ENCODE measurements at places on chromosomes 6 and 20.

DNA sequence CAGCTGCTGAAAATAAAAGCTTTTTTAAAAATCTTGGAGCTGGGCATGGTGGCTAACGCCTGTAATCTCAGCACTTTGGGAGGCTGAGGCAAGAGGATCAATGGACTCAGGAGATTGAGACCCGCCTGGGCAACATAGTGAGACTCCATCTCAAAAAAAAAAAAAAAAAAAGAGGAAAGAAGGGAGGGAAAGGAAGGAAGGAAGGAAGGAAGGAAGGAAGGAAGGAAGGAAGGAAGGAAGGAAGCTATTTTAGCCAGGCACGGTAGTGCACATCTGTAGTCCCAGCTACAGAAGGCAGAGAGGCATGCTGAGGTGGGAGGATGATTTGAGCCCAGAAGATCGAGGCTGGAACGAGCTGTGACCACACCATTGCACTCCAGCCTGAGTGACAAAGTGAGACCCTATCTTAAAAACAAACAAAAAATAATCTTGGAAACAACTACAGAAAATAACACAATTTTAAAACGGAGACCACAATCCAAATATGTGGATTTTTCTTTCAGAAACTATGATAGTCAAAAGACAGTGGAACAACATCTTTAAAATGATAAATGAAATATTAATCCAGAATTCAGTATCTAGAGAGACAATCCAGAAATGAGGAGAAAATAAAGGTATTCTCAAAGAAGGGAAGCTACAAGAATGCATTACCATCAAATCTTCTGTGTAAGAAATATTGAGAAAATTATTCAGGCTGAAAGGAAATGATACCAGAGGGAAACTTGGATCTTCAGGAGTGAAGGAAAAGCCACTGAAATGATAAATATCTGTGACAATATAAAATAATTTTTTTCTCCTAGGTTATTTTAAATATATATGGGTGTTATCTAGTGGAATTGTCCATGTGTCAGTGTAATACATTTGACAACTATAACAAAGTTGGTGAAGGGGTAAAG, 182.0 kb downstream of the GPX5 start:
- DNase-seq = no peak

GRCh38 chr6:82381278-82381677, 17.7 kb downstream of the TPBG start:
- no peak for DNase-seq

DNA sequence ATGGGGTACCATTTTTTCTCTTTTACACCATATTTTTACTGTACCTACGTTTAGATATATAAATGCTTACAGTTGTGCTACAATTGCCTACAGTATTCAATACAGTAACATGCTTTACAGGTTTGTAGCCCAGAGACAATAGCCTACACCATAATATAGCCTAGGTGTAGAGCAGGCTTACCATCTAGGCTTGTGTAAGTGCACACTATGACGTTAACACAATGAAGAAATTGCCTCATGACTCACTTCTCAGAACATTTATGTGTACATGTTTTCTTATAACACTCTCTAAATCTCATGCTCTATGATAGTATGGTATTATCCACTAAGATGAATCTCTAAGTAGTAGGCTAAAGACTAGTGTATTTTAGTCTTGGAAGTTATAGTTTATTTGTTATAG, 13.5 kb downstream of the GPR63 start:
- no peak for DNase-seq

DNA sequence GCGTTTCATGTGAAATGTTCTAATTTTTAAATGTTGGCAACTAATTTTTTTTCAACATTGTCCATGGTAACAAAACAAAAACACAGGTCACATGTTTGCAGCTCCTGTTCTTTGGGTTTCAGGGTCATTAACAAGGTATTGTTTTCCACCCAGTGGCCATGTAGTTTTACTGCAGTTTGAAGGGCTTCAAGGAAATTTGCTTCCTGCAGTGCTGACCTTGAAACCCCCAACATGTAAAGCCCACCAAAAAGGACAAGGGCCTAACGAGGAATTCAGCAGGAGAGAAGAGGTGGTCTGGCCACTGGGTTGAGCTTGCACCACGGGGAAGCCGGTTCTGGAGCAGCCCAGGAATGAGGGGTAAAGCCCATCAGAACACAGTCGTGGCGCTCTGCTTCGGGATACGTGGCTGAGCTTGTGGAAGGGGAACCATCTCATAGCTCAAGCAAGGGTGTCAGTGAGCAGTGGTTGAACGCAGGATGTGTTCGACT, 13.9 kb upstream of the KLHL31 start:
- no peak for DNase-seq

GRCh38 chr20:45963059-45964005, 8.7 kb downstream of the ZNF335 start:
- DNase-seq = no peak

GRCh38 chr6:5827056-5827904, 179.4 kb downstream of the NRN1 start:
- DNase-seq = no peak

DNA sequence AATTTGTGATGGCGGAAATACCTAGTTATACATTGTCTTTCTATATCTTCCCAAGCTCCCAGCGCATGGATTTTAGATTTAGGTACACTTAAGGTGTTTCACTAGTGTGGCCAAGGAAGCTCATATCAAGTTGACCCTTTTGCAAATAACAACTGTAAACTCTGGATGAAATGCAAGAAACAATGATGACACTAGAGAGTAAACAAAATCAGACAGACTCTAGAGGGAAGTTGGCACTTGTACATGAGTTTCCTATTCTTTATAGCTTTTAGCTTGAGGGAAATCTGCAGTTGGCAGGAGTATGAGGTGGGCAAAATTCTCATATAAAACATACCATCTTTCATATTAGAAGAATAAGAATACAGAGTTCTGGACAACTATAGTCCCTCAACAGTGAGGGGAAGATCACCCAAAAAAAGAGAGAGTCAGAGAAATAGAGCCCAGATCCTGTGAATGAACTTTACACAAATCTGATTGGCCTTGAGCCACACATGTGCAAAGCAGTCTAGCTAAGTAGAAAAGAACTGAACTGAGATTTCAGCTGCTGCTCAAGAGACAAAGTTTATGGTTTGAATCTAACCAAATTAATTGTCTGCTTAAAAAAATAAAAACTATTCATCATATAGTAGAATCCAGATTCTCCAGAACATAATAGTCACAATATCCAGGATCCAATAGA, 26.1 kb downstream of the TXLNB start:
- DNase-seq = no peak

GRCh38 chr6:53128842-53129241, 19.8 kb downstream of the GCM1 start:
- no peak for DNase-seq

DNA sequence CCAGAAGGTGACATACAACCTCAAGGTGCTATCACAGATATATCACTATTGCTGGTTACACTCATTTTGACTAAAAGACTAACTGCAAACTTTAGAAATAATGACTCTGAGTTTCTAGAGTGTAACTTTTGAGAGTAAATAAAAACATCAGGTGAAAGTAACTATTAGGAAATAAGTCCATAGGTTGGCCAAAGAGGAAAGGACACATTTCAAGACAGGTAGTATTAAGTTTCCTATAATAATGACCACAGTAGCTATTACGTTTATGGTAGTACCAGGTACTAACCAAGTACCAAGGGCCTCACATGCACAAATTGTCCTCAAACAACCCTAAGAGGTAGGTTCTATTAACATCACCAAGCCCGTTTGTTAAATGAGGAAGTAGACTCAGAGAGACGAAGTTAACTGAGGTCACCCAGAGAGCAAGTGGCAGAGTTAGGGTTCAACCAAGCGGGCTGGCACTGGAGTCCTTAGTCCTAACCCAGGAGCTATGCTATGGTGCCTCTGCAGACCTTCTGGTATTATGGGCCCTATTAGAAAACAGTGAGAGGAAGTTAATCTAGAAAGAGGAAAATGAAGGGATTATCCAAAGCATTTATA, 36.8 kb downstream of the HEBP2 start:
- no peak for DNase-seq

GRCh38 chr6:145329257-145329656, 406.1 kb downstream of the EPM2A start:
- no peak for DNase-seq

- no peak for DNase-seq
Measured at GRCh38 chr6:1554476-1555310, 55.0 kb upstream of the FOXC1 start.

GRCh38 chr20:10783707-10784553, 110.1 kb upstream of the JAG1 start:
- DNase-seq = no peak

DNA sequence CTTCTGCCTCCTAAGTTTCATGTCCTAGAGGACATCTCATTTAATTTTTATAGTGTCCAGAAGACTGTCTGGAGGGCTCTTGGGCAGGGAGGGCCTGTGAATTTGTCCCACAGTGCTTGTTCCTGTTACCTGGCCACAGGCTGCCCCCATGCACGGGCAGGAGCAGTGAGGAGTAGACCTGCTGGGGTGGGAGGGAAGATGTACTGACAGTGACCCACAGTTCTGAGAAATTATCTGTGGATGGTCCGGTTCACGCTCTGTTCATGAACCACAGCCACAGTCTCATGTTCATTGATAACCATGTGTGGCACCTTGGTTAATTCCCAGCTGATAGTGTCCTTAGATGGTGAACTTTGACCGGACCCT, 18.8 kb upstream of the ZNF831 start:
- DNase-seq = no peak

- DNase-seq = no peak
Measured at GRCh38 chr20:42494290-42494689, 695.4 kb downstream of the PTPRT start.

DNA sequence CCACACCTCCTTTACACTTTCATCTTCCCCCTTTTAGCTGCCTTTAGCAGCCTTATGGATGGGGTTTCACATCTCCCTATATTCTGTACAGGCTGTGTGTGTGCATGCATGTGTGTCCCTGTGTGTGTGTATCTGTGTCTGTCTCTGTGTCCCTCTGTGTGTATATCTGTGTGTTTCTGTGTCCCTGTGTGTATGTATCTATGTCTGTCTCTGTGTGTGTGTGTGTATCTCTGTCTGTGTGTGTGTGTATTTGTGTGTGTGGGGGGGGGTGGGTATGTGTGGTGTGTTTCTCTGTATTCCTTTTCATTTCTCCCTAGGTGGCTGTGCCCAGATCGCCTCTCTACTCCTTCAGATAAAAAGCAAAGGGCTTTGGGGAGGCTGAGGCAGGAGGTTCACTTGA, 52.2 kb upstream of the CD83 start:
- no peak for DNase-seq

- DNase-seq = no peak
Measured at GRCh38 chr20:44125332-44126127, 61.5 kb downstream of the JPH2 start.

DNA sequence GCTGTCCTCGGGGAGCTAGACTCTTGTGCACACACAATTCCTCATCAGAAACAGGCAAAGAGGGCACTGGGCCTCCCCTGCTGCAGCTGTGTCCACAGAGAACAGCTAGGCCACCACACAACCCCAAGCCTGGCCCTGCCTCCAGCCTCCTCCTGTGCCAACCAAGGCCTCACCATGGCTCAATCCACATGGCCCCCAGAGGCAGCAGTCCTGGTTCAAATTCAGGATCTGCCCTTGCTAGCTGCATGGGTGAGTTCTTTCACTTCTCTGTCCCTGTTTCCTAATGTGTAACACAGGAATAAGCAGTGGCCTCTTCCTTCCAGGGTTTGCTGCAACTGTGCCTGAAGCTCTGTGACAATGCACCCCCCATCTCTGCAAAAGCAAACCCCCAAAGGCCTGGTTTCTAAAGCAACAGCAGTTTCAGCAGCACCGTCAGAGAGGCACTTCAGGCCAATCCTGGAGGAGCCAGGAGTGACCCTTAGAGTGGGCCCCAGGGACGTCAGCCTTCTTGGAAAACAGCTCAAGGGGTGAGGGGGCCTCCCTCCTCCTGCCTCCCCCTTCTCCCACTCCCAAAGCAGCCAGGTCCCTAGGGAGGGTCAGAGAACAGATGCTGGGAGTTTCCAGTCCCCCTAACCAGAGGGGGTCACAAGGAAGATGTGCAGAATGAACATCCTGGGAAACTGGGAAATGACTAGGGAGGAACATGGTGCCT, 2.2 kb downstream of the ADISSP start:
- no peak for DNase-seq

DNA sequence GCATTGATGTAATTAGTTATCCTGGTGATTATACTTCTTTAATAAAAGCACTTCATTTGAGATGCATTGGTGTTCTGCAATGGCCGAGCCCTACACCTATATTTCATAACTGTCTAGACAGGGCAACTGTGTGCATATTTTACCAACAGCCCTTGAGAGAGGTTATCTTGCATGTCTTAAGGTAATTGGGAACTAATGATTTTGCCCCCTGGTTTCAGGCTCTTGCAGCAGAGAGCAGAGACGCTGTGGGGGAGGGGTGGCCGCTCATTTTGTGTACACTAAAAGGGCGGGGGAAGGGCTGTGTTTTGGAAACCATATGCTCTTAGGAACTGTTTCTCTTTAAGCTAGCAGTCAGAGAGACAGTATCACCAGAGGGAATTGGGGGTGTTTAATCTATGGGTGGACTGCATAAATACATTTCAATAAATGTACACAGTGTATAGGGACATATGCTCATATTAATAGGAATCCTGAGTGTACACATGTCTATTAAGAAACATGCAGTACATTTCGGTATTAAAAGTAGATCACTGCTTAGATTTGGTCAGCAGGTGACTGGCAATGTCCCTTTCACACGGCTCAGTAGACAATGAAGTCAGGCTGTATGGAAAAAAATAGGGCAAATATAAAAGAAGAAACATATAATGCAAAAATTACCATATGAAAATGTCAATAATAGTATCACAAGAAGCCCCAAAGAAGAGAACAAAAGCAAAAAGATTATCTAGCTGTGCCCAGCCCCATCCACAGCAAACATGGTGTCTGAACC, 402.9 kb upstream of the CITED2 start:
- no peak for DNase-seq

GRCh38 chr20:3045042-3045815, 623 bp upstream of the MRPS26 start:
- peak; percentile 43 for DNase-seq

- no peak for DNase-seq
Measured at GRCh38 chr6:17059022-17059421, 42.8 kb upstream of the STMND1 start.

All from bone marrow (tissue), 2 donors.